ENCODE measurements at places on chromosomes 6 and 20.

DNA sequence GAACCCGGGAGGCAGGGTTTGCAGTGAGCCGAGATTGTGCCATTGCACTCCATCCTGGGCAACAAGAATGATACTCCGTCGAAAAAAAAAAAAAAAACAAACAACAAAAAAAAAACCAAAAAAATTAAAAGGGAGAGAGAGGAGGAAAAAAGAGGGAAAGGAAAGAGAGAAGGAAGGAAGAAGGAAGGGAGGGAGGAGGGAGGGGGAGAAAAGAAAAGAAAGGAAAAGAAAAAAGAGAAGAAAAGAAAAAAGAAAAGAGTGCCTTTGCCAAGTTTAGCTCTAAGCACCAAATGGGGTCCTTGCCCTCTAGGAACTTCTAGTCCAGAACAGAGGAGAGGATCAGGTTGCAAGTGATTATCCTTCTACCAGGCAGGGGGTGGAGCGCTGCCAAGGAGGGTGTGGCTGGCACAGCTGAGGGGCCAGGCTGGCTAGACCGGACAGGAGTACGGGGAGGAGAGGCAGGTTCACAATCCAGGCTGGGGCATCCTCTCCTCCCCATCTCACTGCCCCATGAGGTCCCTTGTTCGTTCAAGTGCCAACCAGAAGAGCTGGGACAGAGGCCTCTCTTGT, 19.1 kb downstream of the GNAS start:
- DNase-seq: no peak

- DNase-seq: no peak
These were observed 98.0 kb downstream of the FNDC1 start for GRCh38 chr6:159267165-159267564.

GRCh38 chr20:23368316-23369071, 6.5 kb downstream of the GZF1 start:
- no peak for DNase-seq

- peak; percentile 91 for DNase-seq
These were observed 35.8 kb downstream of the HFE start for GRCh38 chr6:26122793-26123674.

GRCh38 chr6:38198219-38198618, 378.7 kb downstream of the ZFAND3 start:
- DNase-seq: no peak

All from CD8-positive, alpha-beta T cell (primary cell).